Activated naive CD4-positive, alpha-beta T cell treated with anti-CD3 and anti-CD28 coated beads for 36 hours (primary cell): ENCODE measurements at places on chromosomes 3 and 15. TPM values are rescaled to one million over a fixed set of nuclear protein-coding genes. Genes with fewer than 3 reads are reported as not detected.

SLC9C1 gene
- total RNA-seq: not detected

IL5RA gene
- total RNA-seq: not detected

ABCF3 gene
- total RNA-seq: 38.5 TPM

SLC22A14 gene
- total RNA-seq: not detected

SCN11A gene
- total RNA-seq: 0.05 TPM

SPSB4 gene
- total RNA-seq: not detected

PPM1L gene
- 2.1 TPM for total RNA-seq

ARPC4 gene
- 141 TPM for total RNA-seq

RBPMS2 gene
- total RNA-seq: not detected

ZNF35 gene
- 1.9 TPM for total RNA-seq

PFN2 gene
- 4.5 TPM for total RNA-seq

TEX9 gene
- 1.1 TPM for total RNA-seq

UPK1B gene
- total RNA-seq: not detected

RPUSD3 gene
- 82.0 TPM for total RNA-seq

ACKR2 gene
- 0.76 TPM for total RNA-seq

SAMD7 gene
- not detected for total RNA-seq

GRCh38 chr3:134409041-134409440, 34.8 kb upstream of the AMOTL2 start:
- H3K36me3 ChIP-seq: no peaks in the 10 kb centered on the region
- H3K4me1 ChIP-seq: peaks cover 4% of the 10 kb centered on the region
- H3K27ac ChIP-seq: no peak overlapping the region
- H3K4me3 ChIP-seq: no peak overlapping the region
- peaks cover 58% of the 10 kb centered on the region for H3K27me3 ChIP-seq

GRCh38 chr3:111035316-111035715, 36.3 kb upstream of the NECTIN3 start:
- peaks cover 3% of the 10 kb centered on the region for H3K36me3 ChIP-seq
- no peak overlapping the region for H3K27ac ChIP-seq
- DNase-seq: no peak
- H3K27me3 ChIP-seq: no peaks in the 10 kb centered on the region
- no peak overlapping the region for H3K4me3 ChIP-seq

DNA sequence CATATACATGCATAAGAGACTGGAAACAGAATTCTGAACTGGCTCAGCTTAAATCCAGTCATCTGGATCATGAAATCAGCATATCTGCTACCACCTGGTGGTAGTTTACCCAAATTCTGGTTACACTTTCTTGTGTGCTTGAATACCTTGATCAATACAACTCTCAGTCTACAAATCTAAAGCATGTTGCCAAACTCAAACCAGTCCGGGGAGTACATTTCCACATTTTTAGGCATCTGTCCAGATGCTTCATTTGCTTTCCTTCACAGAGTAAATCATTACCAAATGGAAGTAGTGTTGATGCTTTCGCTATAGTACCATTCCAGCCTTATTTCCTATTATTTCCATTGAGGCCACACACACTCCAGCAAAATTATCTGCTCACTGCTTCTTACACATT, 126.4 kb downstream of the P2RY1 start:
- H3K27ac ChIP-seq: no peak overlapping the region
- no peak for DNase-seq
- H3K27me3 ChIP-seq: no peaks in the 10 kb centered on the region

DNA sequence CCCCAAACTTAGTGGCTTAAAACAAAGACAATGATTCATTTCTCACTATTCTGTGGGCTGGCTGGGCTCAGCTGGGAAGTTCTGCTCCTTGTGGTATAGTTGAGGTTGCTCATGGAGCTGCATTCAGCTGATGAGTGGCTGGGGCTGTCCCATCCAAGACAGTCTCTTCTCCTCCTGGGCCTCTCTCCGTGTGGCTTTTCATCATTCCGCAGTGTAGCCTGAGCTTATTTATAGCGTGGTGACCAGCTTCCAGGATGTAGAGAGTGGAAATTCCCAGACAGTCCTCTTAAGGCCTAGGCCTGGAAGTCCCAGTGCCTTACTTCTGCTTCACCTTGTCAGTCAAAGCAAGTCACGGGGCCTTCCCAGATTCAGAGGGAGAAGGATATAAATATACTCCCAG, 136.7 kb upstream of the DAZL start:
- H3K27me3 ChIP-seq: no peaks in the 10 kb centered on the region
- H3K27ac ChIP-seq: no peak overlapping the region
- no peak overlapping the region for H3K4me3 ChIP-seq
- H3K36me3 ChIP-seq: no peaks in the 10 kb centered on the region

- H3K27me3 ChIP-seq: peaks cover 5% of the 10 kb centered on the region
- H3K4me3 ChIP-seq: no peak overlapping the region
- H3K4me1 ChIP-seq: peaks cover 10% of the 10 kb centered on the region
- no peak overlapping the region for H3K27ac ChIP-seq
- H3K36me3 ChIP-seq: peaks cover 4% of the 10 kb centered on the region
- no peak for DNase-seq
These were observed 15.3 kb upstream of the PTPN23 start for GRCh38 chr3:47365213-47366153.

GRCh38 chr15:31552482-31553099, 226.0 kb downstream of the KLF13 start:
- H3K27me3 ChIP-seq: peaks cover 10% of the 10 kb centered on the region
- H3K36me3 ChIP-seq: no peaks in the 10 kb centered on the region
- H3K4me1 ChIP-seq: peaks cover 16% of the 10 kb centered on the region
- H3K4me3 ChIP-seq: no peak overlapping the region
- no peak for DNase-seq

DNA sequence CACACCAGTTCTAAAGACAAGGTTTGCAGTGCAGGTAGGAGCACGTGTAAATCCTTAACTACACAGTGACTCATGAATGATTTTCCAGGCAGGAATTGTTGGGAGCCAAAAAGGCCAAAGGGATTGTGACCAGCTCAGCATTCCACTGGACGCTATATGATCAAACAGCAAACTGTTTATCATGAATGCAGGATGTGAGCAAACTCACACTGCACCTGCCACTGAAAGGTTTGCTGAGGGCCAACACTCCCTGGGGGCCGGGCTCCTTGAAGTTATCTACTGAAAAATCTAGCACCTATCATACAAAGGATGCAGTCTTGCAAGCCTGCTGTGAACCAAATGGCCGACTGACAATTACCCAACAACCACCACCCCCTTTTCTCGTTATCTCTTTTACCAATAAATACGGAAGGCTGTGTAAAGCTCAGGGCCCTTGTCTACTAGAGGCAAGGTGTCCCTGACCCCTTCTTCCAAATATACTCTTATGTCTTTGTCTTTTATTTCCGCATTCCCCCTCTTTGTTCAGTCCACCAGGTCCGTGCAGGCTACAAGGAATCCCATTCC, 11.5 kb upstream of the DNASE1L3 start:
- H3K4me1 ChIP-seq: peaks cover 10% of the 10 kb centered on the region

- H3K4me1 ChIP-seq: no peaks in the 10 kb centered on the region
- no peak for DNase-seq
- H3K36me3 ChIP-seq: peaks cover 3% of the 10 kb centered on the region
- H3K4me3 ChIP-seq: no peak overlapping the region
- no peak overlapping the region for H3K27ac ChIP-seq
- H3K27me3 ChIP-seq: no peaks in the 10 kb centered on the region
These were observed 71.7 kb downstream of the TTBK2 start for GRCh38 chr15:42848846-42849245.

GRCh38 chr3:61805510-61806080, 244.2 kb downstream of the PTPRG start:
- H3K4me3 ChIP-seq: no peak overlapping the region
- H3K27me3 ChIP-seq: peaks cover 4% of the 10 kb centered on the region
- H3K4me1 ChIP-seq: no peaks in the 10 kb centered on the region
- H3K36me3 ChIP-seq: no peaks in the 10 kb centered on the region

DNA sequence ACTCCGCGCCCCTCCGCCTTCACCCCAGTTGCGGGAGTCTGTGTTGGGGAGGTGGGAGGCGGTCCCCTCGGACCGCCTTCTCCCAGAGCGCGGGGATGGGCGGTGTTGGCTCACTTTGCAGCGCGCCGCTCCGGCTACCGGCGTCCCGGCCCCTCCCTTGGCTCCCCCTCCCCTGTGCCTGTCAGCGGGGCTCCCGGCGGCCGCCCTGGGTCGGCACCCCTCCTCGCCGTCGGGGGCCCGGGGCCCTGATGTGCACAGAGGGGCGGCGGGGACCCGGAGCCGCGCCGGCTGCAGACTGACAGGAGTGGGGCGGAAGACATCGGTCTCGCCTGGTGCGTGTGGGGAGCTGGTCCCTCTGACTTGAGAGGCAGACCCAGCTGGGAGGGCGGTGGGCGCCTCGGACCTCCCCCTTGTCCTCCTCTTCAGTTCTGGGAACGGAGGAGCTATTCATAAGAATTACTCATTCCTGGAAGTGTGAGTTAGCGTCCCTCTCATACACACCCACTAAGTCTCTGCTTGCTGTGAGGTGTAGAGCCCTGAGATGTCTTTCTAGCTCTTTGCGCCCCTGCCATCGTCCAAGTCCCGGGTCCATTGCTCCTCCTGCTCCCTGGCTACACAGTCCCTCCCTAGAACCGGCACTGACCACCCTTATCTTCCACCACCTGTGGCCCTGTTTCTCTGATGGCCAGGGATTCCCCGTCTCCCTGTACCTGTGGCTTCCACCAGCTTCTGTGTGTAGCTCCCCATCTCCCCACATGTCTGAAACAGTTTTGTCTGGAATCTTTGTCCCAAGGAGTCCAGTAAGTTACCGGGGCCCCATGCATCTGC, 42.3 kb upstream of the ROPN1 start:
- H3K4me1 ChIP-seq: peaks cover 11% of the 10 kb centered on the region
- H3K4me3 ChIP-seq: peak overlapping the region; percentile 42
- no peak overlapping the region for H3K27ac ChIP-seq
- peak; percentile 24 for DNase-seq

- no peaks in the 10 kb centered on the region for H3K4me1 ChIP-seq
- no peak overlapping the region for H3K4me3 ChIP-seq
- no peaks in the 10 kb centered on the region for H3K27me3 ChIP-seq
- H3K36me3 ChIP-seq: peaks cover 7% of the 10 kb centered on the region
- H3K27ac ChIP-seq: no peak overlapping the region
- no peak for DNase-seq
These were observed 42.6 kb downstream of the PXK start for GRCh38 chr3:58375254-58375653.

- DNase-seq: no peak
- H3K27ac ChIP-seq: no peak overlapping the region
- H3K36me3 ChIP-seq: no peaks in the 10 kb centered on the region
- H3K4me1 ChIP-seq: no peaks in the 10 kb centered on the region
- no peak overlapping the region for H3K4me3 ChIP-seq
These were observed 12.0 kb downstream of the TRPM1 start for GRCh38 chr15:31089368-31090047.

DNA sequence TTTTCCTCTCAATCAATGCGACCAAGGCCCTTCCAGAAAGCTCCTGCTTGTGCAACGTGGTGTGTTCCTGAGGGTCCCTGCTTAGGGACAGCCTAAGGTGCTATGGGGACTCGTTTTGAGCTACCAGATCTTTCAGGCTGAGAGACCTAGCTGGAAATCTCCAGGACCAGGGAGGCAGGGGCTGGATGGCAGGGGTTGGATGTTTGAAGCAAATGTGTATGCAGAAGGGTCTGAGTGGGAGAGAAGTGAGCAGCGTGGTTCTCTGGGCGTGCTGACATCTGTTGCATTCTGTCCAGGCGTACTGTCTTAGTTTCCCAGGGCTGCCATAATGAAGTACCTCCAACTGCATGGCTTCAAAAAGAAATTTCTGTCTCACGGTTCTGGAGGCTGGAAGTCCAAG, 31.7 kb upstream of the SLCO2A1 start:
- no peaks in the 10 kb centered on the region for H3K36me3 ChIP-seq
- DNase-seq: no peak
- H3K27ac ChIP-seq: no peak overlapping the region
- no peaks in the 10 kb centered on the region for H3K4me1 ChIP-seq

GRCh38 chr15:26771168-26771567, 1.7 kb downstream of the GABRB3 start:
- peaks cover 8% of the 10 kb centered on the region for H3K4me1 ChIP-seq
- no peak overlapping the region for H3K27ac ChIP-seq
- peaks cover 38% of the 10 kb centered on the region for H3K27me3 ChIP-seq
- DNase-seq: no peak

GRCh38 chr15:80913541-80913940, 76.1 kb downstream of the MESD start:
- H3K36me3 ChIP-seq: peaks cover 19% of the 10 kb centered on the region
- no peaks in the 10 kb centered on the region for H3K4me1 ChIP-seq
- H3K27ac ChIP-seq: no peak overlapping the region
- DNase-seq: no peak
- H3K27me3 ChIP-seq: no peaks in the 10 kb centered on the region
- H3K4me3 ChIP-seq: no peak overlapping the region

DNA sequence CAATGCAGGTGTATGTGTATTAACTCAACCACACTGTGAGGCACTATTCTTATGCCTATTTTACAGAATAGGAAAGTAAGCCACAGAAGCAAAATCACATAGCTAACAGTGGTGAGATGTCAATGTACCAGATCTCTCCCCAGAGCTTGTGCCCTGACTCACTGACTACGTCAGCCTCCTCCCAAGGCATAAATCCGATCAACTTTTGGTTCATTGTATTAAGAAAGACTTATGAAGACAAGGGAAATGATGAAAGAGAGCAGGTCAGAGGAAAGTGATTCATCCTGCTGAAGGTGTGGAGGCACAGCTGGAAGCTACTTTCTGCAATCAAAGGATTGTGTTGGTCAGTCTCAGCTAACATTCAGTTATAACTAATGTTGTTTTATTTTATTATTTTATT, 33.0 kb upstream of the SV2B start:
- no peak for DNase-seq
- H3K27me3 ChIP-seq: peaks cover 3% of the 10 kb centered on the region
- H3K4me3 ChIP-seq: no peak overlapping the region
- H3K36me3 ChIP-seq: no peaks in the 10 kb centered on the region
- no peaks in the 10 kb centered on the region for H3K4me1 ChIP-seq

DNA sequence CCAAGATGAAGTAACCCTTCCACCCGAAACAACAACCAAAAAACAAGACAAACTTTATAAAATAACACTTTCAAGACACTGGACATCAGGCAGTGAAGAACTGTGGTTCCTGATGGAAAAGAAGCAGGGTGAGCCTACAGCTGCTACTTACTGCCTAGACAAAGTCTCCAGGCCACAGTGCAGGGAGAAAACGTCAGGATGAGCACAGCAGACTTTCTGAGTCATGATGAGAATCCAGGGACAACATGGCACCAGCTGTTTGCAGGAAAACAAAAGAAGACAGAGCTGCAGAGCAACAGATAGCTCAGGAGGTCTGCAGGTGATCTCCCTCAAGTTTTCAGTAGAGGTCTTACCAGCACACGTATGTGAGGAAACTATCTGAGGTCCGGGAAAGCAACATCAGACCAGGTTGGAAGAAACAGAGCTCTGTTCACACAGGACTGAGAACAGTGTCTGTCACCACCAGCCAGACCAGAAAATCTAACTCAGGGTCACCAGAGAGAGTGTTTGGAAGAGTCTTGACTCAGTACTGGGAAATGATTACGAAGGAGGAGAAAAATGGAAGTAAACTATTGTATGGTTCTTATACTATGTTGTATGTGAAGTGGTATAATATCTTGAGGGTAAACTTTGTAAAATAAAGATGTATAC, 108.9 kb downstream of the ANO10 start:
- no peak overlapping the region for H3K27ac ChIP-seq
- H3K4me3 ChIP-seq: no peak overlapping the region
- H3K36me3 ChIP-seq: peaks cover 9% of the 10 kb centered on the region
- no peaks in the 10 kb centered on the region for H3K27me3 ChIP-seq
